Substantia nigra (tissue), 51 donors: ENCODE measurements at places on chromosomes 4 and X.

- DNase-seq = no peak
These were observed 437.6 kb downstream of the RAPGEF2 start for GRCh38 chr4:159540501-159540900.

GRCh38 chr4:38128478-38129459 is 168.6 kb downstream of the PTTG2 start:
- DNase-seq = no peak

DNA sequence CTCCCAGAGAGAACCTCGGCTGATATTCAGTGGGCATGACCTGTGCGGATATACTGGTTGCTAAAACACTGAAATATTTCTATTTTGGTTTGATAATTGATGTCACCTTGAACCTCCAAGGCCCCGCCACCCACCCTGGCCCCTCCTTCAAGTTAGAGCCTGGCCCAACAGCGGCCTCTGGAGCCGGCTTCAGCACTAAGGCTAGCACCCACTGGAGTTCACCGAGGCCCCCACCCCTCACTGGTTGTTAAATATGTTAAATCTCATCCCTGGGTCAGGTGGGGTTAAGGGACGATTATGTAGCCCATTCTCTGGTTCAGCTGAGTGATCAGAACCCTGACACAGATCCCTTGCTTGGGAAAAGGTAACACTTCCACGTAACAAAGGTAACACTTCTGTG is 24.3 kb downstream of the SEL1L3 start:
- no peak for DNase-seq

DNA sequence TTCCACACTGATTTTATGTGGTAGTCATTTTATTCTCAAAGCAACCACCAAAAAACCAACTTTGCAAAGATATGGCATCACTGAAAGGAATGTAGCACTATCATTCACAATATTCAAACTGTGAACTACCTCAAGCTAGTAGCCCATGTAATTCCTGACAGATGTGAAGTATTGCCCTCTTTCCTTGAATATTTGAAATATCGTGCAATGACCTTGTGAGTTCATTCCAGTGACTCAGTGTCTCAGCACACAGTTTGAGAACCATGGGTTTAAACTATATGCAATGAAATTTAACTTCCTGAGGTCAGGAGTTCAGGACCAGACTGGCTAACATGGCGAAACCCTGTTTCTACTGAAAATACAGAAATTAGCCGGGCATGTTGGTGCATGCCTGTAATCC is 20.9 kb upstream of the IQCM start:
- no peak for DNase-seq

DNA sequence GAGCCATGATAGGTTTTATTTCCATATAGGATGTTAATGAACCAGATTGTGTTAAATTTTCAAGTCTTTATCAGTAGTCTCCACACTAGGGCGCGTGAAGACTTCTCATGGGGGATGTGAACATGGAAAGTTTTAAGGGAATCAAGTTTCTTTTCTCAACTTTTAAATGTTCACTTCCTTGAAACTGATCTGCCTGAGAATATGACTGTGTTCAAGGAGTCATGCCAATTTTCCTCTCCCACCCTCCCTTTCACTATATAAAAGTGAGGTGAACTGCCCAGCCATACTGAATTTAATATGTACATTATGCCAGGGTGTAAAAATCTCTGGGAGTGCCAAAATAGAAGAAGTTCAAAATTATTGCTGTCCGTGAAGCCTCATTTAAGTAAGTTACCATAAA is 30.4 kb upstream of the HPGDS start:
- no peak for DNase-seq

DNA sequence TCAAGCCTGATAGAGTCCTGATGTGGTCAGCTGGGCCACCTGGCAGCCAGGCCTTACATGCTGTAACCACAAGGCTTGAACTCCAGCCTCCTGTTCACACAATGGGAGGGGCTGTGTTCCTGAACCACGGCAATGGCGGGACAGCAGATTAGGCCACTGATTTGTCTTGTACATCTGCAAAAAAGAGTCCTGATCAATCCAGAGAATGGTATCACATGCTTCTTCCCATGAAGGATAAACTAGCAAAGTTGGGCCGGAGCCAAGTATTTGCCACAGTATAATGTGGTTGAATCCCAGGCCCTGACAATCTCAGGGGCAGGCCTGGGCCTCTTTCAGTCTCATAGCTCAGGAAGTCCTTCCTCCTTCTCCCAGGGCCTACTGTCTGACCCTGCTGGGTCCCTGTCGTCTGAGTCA is 2182.5 kb upstream of the AGA start:
- no peak for DNase-seq

DNA sequence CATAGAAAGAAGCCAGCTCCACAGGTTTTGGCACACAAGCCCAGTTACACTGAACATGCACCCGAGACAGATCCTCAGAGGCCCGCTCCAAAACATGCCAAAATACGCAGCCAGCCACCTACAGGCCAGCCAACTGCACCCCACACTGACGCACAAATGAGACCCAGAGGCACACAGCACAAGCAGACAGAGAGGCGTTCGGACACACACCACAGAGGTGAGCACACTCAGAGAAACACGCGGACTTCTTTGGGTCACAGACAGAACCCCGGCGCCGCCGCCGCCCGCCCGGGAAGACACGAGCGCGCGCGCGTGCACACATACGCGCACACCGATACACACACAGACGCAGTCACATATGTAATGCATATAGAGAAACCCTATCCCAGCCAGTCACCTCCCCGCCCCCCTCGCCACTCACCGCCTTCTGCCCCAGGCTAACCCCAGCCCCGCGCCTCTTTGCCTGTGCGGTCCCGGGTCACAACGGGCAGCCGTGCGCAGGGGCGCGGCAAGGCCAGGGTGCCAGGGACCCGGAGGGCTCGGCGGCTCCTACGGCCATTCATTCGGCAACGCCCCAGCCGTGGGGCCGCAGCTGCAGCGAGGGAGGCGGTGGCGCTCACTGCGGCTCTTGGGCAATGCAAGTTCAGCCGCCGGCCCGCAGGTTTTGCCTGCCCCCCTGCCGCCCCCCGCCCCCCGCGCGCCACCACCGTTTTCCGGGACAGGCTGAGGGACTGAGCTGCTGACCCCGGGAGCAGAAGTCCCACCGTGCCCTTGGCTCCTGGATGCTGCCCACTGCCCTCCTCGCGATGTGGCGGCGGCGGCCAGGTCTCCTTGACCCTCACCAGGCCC is 553 bp downstream of the SEPTIN6 start:
- DNase-seq = peak; percentile 45

DNA sequence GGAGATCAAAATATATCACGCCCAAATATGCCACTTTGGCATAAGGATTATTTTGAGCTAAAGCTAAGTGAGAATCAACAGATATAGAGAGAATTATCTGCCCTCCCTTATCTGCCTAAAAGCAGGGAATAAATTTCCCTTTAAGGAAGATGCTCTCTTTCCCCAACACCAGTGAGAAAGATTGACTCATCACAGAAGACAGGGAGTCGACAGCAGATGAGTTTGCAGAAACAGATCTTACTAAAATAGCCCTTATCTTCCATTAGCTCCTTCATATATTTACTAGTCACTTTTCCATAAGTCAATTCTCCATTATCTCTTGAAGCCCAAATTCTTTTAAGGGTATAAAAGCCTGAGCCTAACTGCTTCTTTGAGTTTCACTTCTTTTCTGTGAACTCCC is 156.6 kb downstream of the CAMK2D start:
- DNase-seq = no peak

DNA sequence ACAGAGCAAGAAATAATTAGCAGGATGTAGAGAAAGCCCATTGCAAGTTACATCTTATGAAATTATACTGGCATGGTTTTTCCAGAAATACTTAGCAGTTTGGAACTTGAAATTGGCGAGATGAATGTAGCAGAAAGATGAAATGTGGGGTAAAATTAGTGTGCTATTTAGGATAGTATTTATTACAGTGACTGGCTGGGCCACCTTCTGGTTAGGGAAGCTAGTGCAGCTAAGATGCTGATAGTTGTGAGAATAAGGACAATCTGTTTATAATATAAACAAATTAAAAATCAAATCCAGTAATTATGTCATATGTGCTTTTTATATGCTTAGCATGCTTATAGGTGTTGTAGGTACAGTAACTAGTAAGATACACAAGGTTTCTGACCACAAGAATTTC is 74.8 kb downstream of the IL15 start:
- DNase-seq = no peak

DNA sequence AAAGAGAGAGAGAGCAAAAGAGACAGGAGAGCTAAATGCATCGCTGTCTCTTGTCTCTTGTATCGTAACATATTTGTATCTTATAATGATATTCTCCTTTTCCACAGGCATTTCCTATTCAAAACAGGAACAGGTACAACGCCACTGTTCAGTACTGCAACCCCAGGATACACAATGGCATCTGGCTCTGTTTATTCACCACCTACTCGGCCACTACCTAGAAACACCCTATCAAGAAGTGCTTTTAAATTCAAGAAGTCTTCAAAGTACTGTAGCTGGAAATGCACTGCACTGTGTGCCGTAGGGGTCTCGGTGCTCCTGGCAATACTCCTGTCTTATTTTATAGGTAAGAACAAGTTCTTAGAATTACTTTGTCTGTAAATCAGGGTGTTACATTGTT is 288.6 kb downstream of the DCTD start:
- DNase-seq = no peak

DNA sequence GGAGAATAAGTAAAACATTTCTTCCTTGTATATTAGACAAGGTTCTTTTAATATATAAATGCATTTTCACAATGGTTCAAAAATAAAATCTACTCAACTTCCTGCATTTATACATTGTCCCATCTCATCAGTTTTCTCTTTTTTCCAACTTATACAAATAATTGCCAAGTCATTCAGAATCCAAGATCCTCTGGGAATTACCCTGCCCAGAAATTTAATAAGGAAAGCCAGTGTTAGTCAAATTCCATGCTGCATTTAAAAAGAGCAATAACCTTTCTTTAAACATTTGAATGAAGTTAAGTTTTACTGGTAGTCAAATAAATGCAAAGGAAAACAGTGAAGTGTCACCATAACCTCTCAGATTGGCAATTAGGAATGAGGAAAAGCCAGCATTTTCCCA is 357.9 kb downstream of the PPP3CA start:
- no peak for DNase-seq

DNA sequence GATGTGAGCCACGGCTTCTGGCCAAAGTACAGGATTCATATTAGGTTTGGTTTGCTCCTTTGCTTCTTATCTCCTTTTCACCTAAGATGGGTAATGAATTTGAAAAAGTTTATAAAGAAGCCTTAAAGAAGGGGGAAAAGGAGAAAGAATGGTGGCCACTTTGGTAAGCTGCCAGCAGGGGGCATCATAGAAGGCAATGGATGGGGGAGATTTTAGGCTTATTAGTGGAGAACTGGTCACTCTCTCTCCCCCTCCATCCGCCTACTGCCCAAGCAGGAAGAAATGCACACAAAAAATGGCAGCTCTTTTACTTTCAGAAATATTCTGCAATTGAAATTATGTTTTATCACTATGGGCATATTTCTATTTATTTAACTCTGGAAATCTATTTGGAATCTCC is 32.0 kb downstream of the SPARCL1 start:
- no peak for DNase-seq

- DNase-seq = no peak
These were observed 10.4 kb downstream of the KIT start for GRCh38 chr4:54668014-54668611.

GRCh38 chr4:168825975-168826374 is 184.1 kb downstream of the CBR4 start:
- DNase-seq = no peak

DNA sequence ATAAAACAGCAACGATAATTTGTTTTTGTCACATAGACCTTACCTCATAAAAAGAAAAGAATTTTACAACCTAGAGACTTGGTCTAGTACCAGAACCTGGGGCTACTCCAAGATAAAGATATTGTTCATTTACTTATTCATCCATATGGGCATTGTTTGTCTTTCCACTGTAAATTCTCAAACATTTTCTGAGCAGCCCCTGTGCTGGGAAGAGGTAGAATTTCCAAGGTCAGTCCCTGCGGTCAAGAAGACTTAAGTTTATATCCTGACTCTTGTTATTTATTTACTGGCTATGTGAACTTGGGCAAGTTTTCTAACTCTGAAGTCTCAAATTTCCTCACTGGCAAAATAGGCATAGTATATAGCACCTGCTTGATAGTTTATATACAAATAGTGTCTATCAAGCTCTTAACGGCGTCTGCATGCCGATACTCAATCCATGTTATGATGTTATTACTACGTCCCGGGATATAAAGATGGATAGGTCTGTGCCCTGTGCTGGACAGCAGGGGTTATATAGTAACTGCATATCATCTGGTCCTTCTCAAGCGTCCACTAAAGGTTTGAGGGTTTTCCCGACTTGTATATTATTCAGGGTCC is 222.1 kb upstream of the TAPT1 start:
- DNase-seq = no peak

DNA sequence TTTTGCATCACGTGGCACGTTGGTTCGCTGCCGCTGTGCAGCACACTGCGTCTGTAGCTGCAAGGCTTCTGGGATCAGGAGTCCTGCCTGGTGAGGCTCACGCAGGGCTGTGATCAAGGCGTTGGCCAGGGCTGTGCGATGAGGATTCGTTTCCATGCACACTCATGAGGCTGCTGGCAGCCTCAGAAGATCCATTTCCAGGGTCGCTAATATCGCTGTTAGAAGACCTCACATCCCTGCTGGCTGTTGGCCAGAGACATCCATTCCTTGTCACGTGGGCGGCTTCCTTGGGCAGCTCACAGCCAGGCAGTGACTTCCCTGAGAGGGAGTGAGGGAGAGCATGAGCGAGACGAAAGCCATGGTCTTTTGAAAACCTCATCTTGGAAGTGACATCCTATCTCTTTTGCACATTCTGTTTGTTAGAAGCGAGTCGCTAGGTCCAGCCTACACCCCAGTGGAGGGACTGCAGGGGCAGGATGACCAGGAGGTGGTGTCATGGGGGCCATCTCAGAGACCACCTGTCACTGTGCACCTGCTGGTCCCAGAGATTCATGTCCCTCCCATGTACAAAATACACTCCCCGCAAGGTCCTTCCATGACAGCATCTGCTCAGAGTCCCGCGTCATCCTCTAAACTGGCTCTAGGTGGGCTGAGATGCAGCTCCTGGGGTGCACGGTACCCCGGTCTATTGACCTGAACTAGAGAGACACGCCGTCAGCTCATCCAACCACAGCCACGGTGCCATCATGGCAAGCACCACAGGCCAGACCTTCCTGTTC is 12.2 kb downstream of the RGS12 start:
- DNase-seq = no peak

DNA sequence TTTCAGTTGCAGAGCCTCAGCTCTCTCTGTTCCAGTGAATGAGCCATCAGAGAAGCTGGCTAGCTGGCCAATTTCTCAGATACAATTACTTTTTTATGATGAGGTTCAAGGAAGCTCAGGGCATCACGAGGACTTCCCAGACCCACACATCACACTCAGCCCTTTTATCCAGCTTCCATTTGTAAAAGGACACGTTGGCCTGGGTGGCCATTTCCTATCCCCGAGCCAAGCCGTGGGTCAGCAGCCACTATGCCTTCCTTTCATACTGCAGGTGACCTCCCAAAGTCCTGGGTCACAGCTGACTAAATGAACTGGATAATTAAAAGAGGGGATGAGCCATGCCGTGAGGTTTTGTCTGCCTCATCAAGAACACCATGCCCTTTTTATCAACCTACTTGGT is 236.9 kb upstream of the PPARGC1A start:
- DNase-seq = no peak

- DNase-seq = no peak
These were observed 232.2 kb upstream of the IGFBP7 start for GRCh38 chr4:57342411-57342810.
